ENCODE measurements at places on chromosomes 5 and 9.

GRCh38 chr5:159104759-159105144 is 5.0 kb upstream of the EBF1 start:
- DNase-seq: no peak

GRCh38 chr9:69425136-69425801 is 100.3 kb downstream of the ENTREP1 start:
- no peak for DNase-seq

GRCh38 chr9:93684806-93685543 is 108.6 kb downstream of the PHF2 start:
- no peak for DNase-seq

DNA sequence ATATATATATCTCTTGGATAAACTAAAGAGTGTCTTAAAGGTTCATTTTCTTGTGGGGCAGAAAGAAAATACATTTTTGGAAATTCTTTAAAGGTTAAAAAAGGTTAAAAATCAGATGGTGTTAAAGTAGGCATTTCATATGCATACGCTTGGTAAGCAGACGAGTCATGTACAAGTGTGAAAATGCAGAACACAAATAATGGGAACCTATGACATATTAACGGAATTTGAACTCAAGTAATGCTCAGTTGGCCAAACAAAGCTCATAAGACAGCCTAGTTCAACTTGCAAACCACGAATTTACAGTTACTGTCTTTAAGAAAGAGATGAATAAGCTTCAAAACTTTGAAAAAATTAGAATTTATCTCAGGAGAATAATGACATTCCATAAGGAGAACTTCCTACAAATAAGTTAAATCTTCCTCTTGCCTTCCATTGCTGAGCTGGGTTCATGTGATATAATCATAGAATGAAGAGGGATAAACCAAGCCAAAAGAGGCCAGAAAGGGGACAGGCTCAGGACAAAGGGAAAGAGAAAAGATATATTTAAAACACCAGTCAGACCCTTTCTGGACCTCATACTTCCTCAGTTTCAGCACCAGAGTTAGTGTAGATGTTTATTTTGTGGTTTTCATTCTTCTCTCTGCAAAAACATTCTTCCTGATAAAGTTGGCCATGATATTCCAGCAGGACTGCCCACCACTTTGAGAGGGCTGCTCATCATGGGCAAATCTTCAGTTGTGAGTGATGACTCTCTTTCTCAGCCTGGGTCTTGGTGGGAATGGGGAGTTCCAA is 256.7 kb upstream of the CD180 start:
- no peak for DNase-seq

DNA sequence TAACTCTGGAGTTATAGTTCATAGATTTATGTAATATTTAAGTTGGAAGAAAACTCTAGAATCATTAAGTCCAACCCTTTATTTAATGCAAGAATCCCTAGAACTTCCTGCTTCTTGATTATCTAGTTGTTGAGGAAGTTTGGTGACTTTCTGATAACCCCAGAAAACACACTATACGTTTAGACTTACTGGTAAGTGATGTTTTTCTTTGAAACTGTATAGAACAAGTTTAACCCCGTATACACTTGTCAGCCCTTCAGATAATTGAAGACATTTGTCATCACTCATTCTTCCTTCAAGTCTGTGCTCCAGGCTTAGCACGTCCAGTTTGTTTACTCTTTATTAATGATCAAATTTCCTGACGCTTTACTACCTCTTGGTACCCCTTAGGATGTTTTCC is 9.0 kb downstream of the NDUFS4 start:
- DNase-seq: no peak

DNA sequence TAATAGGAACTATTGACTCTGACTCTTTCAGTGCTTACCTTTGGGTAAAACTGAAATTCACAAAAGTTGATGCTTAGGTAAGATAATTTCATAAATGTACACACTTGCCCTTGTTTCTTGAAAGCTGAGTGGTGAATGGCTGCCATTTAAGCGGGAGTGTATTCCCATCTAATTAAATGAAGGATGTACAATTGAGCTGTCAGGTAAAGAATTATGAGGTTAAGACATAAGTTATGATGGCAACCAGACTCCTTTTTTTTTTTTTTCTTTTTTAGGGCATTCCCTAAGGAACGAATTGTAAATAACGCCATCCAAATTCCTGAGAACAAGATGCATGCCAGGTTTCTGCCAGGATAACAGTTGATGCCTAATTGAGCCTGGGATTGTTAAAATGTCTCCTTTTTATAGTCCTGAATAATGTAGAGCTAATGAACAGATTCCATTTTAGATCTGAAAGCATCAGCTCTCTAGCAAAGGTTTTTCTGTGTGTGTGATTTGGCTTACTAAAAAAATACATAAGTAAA is 199.7 kb downstream of the ISL1 start:
- DNase-seq: no peak

GRCh38 chr5:112641515-112642110 is 96.1 kb upstream of the APC start:
- DNase-seq: no peak

- DNase-seq: no peak
These were observed 317.9 kb upstream of the ITGA1 start for GRCh38 chr5:52469835-52470234.
